ENCODE measurements at places on chromosomes 7 and 10.

- DNase-seq: no peak
Measured at GRCh38 chr7:102262546-102262945, 24.1 kb upstream of the SH2B2 start.

- DNase-seq: no peak
Measured at GRCh38 chr10:11758527-11759236, 16.5 kb downstream of the ECHDC3 start.

DNA sequence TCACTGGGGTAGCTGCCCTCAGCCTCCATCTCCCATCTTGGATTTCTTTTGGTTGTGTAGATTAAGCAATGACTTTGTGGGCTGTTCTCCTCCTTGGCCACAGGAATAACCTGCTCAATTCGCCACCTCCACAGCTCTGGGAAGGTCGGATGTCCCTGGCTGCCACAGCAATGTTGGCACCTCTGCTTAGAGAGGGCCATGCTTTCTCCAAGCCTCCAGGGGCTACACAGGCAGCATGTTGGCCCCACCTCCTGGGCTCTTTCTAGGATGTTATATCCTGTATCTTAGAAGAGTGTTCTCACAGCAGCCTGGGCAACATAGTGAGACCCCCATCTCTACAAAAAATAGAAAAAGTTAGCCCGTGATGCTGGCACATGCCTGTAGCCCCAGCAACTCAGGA lies 35.4 kb upstream of the FXYD4 start:
- DNase-seq: no peak

DNA sequence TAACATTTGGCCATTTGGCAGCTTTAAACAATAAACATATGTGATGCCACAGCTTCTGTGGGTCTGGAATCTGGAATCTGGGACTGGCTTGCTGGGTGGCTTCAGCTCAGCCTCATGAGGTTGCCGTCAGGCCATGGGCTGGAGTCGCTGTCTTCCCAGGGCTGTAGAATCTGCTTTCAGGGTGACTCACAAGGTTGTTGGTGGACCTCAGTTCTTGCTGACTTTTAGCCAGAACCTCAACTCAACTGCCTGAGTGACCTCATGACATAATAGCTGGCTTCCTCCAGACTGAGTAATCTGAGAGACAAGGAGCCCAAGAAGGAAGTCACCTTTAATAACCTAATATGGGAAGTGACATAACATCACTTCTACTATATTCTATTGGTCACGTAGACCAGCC lies 44.6 kb upstream of the TSPAN13 start:
- DNase-seq: no peak

DNA sequence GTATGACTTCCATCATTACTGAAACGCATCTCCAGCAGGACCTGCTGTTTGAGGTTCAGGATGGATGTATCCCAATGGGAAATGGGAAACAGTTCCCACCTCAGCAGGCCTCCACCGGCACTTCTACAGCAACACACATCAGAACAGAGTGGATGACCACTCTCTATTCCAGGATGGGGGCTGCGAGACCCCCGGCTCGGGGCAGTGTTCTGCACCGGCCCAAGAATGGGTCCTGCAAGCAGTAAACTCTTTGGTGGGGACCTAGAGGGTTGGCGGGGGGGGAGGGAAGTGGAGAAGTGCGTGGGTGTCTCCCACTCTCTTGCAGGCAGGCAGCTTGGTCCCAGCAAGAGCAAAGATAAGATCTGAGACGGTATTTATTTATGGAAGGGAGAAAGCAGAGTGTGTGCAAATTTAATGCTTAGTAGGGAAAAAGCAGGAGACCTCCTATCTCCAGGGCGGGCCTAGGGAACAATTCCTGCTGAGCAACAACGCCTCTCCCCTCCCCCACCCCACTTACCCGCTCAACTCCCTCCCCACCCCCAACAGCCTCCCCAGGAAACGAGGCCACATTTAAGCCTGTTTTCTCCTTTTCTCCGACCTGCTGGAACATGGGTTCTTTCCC lies 4.0 kb downstream of the SFMBT2 start:
- DNase-seq: no peak

DNA sequence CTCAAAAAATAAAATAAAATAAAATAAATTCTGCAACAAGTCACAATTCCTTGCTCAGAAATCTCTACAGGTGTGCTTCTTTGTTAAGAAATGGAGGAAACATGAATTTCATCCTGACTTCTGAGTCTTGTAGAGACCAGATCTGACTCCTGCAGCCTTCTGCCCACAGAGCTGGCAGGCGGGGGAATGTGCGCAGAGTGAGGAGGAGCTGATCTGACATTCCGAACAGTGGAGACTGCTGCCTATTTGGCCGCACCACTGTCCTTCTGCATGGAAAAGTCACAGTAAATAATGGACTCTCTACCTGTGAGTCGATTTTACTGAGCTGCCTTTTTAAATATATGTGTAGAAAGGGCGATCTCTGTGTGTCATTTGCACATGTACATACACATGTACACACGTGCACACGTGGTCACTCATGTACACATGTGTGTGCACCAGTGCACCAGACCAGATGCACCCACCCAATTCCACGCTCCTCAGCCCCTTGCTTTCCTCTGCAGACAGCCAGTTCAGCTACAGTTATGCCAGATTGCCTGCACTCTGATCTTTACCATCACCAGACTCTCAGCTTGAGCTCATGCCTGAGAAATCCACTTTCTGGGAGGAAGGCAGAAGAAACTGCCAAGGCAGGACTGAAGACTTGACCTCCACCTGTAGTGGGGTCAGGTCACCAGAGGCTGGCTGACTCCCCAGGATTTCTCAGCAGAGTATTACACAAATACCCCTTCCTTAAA lies 54.9 kb downstream of the IKZF1 start:
- no peak for DNase-seq

DNA sequence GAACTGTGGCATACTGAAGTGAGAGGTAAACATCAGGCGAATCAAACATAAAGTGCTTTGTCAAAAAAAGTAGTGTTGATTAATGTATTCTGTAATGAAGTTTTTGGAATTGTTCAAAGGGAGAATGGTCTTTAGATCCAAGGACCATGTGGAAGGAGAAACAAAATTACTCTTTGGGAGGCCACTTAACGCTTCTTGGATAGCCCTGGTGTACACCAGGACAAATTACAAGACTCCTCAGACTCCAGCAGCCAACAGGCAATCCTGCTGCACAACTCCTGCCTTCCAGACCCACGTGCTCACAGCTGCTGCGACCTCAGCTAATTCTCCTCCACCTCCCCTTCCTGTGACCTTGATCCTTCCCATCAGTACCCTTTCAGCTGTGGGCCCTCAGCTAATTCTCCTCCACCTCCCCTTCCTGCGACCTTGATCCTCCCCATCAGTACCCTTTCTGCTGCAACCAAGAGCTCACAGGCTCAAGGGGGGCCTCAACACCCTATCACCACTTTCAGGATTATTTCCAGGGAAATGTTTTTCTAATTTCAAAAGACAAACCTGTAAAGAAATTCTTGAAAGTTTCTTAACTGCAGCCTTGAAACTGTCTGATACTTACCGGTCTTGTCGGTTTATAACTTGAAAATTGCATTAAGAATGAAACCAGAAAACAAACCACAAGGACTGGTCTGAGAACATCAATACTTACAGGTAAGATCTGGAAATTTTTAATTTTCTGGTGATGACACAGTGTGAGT lies 29.7 kb upstream of the DDC start:
- DNase-seq: no peak

GRCh38 chr7:96624954-96625353 lies 84.7 kb downstream of the SEM1 start:
- no peak for DNase-seq

GRCh38 chr7:33050535-33051318 lies 11.8 kb downstream of the NT5C3A start:
- DNase-seq: no peak

GRCh38 chr10:99375426-99375825 lies 46.3 kb downstream of the CNNM1 start:
- no peak for DNase-seq

DNA sequence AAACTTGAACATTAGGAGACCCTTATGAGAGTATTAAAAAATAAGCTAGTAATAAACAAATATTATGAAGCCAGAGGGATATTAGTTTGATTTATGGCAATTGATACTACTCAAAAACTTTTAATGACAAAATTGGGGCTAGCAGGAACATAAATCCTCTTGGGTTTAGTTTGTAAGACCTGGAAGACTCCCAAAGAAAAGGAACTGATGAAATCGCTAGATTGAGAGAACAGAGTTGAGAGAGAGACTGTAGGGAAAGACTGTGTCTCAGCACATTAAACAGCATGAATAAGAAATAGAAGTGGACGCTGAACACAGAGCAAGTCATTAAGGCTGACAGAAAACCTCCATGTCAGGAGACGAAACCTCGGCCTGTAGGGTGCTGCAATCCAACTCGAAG lies 56.4 kb downstream of the ICA1 start:
- DNase-seq: no peak

DNA sequence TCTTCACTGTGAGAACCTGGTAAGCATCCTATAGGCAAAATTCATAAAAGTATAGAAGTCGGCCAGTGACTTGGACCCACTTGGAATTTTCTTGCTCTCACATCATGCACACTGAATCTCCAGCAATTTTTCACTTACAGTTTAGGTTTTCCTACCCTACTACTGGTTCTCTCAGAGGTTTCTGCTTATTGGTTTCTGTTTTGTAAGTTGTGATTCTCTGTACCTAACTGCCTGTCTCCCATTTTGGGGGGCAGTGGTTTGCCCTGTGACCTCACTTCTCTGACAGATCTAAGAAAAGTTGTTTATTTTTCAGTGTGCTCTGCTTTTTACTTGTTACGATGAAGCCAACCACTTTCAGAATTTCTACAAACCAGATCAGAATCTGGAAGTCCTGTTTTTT lies 158.1 kb downstream of the CFTR start:
- DNase-seq: no peak

DNA sequence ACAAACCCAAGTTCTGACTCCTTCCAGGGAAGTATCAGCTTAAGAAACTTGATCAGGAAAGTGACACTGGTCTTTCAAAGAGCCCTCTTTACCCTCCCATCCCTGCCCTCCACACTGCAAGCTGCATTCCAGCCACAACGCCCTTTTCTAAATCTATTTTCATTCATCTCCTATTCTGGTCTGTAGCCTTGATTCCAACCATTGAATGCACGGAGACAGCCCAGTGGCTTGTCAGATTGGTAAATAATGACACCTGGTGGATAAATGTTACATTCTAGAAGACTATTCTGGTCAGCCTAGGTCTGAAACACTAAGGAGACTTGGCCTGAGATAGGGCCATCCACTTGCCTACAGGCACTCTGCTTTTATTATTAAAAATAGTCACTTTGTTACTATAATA lies 20.9 kb downstream of the MORN4 start:
- DNase-seq: no peak

GRCh38 chr10:86167121-86167761 lies 199.4 kb downstream of the GRID1 start:
- DNase-seq: no peak

GRCh38 chr10:133365461-133366129 lies 7.6 kb downstream of the ECHS1 start:
- DNase-seq: no peak

- DNase-seq: no peak
Measured at GRCh38 chr10:36489181-36489580, 636.2 kb upstream of the ANKRD30A start.

- no peak for DNase-seq
Measured at GRCh38 chr7:74029991-74030415, 2.0 kb downstream of the ELN start.

- DNase-seq: no peak
Measured at GRCh38 chr7:90349305-90349704, 2.8 kb downstream of the GTPBP10 start.

GRCh38 chr7:157851501-157852067 lies 514.8 kb downstream of the DNAJB6 start:
- peak; percentile 73 for DNase-seq

DNA sequence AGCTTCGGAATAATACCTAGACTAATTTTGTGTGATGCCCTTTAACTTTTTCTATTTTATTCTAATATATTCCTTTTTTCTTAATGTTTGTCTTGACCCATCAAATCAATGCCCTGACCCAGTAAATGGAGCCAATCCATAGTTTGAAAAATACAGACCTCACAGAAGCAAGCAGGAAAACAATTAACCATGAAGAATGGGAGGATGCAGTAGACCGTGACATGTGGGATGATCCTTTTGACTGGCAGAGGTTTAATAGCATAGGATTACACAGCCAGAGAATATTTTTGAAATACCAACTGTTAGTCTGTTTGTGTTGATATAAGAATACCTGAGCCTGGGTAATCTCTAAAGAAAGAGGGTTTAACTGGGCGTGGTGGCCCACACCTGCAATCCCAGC lies 142.6 kb upstream of the NEBL start:
- no peak for DNase-seq

DNA sequence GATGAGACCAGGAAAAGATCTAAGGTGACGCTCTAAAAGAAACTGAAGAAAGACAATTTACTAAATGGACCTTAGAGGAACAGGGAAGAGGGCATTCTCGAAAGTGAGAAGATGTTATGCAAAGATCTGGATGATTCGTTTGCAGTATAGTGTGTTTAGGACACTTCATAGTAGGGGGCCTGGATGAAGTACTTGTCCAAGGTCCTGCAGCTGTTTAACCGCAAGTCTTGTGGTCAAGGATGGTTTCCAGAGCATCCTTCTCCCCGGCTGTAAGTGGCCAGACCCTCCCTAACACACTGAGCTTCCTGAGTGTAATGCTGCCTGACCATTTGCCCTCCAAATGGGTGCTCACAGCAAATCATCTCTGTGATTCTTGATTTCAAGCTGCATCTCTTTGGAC lies 101.6 kb downstream of the XPNPEP1 start:
- DNase-seq: no peak

GRCh38 chr7:75951506-75951905 lies 36.6 kb downstream of the POR start:
- DNase-seq: no peak

GRCh38 chr10:43874984-43875383 lies 226.3 kb upstream of the ZNF32 start:
- DNase-seq: no peak

GRCh38 chr7:155071121-155071651 lies 1.1 kb downstream of the HTR5A start:
- DNase-seq: no peak

DNA sequence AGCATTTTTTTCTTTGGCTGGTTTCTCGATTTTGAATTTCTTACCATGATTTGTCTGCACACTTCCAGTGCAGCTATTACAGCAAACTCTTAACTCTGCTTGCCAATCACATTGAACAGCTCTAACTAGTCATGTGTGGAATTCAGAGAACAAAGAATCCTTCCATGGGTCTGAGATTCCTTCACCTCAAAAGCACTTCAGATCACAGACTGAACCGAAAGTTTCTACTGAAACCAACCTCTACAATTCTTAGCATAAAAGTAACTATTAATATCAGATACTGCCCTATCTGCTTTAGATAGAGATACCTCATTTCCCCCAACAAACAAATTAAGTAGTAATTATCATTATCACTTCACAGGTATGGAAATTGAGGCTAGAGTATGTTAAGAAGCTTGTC lies 56.5 kb upstream of the SP4 start:
- DNase-seq: no peak

GRCh38 chr7:41305001-41305400 lies 397.9 kb downstream of the INHBA start:
- DNase-seq: no peak

GRCh38 chr10:67599597-67599996 lies 96.4 kb downstream of the CTNNA3 start:
- no peak for DNase-seq

- no peak for DNase-seq
Measured at GRCh38 chr7:108515630-108516029, 10.3 kb downstream of the PNPLA8 start.

- DNase-seq: no peak
Measured at GRCh38 chr7:156638443-156639077, 2.0 kb upstream of the RNF32 start.

- DNase-seq: peak; percentile 78
Measured at GRCh38 chr7:76234931-76235441, 33.3 kb downstream of the SRRM3 start.

Measured in stimulated activated CD4-positive, alpha-beta T cell treated with anti-CD3 and anti-CD28 coated beads, Interleukin-12 subunit alpha, Interleukin-12 subunit beta, amount 100 ng/mL, for 4 hours (primary cell).